Breast epithelium (tissue), 4 donors: ENCODE measurements at places on chromosomes 1 and 21. TPM values are rescaled to one million over a fixed set of nuclear protein-coding genes. Genes with fewer than 3 reads are reported as not detected.

- no peak overlapping the region for H3K4me3 ChIP-seq
- H3K4me1 ChIP-seq = no peaks in the 10 kb centered on the region
- no peak for DNase-seq
- H3K36me3 ChIP-seq = no peaks in the 10 kb centered on the region
- no peak overlapping the region for H3K27ac ChIP-seq
Measured at GRCh38 chr1:195763907-195764374, 844.3 kb downstream of the KCNT2 start.

- peak overlapping the region; percentile 78 for H3K27ac ChIP-seq
- DNase-seq = no peak
- H3K36me3 ChIP-seq = no peaks in the 10 kb centered on the region
- no peak overlapping the region for H3K4me3 ChIP-seq
Measured at GRCh38 chr1:66315671-66316070, 218.3 kb upstream of the SGIP1 start.

DNA sequence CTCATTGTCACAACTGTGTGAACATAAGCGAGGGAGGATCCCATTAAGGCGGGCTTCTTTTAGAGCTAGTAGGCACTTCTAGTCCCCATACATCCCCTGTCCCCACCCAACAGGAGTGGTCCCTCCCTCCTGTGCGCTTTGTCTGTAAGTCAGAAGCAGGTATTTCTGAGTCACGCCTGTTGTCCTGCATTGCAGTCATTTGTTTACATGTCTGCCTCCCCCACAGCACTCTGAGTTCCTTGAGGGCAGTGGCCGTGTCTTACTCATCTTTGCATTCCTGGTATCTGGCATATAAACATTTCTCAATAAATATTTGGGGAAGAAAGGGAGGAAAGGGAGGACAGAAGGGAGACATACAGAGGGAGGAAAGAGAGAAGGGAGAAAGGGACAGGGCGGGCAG lies 40.3 kb downstream of the PLEKHA6 start:
- no peaks in the 10 kb centered on the region for H3K27me3 ChIP-seq
- peak overlapping the region; percentile 46 for H3K27ac ChIP-seq
- no peak overlapping the region for H3K4me3 ChIP-seq
- H3K4me1 ChIP-seq = no peaks in the 10 kb centered on the region
- peak; percentile 30 for DNase-seq

- no peak overlapping the region for H3K4me3 ChIP-seq
- H3K27me3 ChIP-seq = no peaks in the 10 kb centered on the region
- H3K27ac ChIP-seq = no peak overlapping the region
- no peak for DNase-seq
- H3K36me3 ChIP-seq = no peaks in the 10 kb centered on the region
Measured at GRCh38 chr1:115544131-115544530, 97.6 kb upstream of the VANGL1 start.

- DNase-seq = no peak
- no peak overlapping the region for H3K27ac ChIP-seq
- H3K4me1 ChIP-seq = peaks cover 14% of the 10 kb centered on the region
- H3K27me3 ChIP-seq = no peaks in the 10 kb centered on the region
- H3K4me3 ChIP-seq = no peak overlapping the region
- no peaks in the 10 kb centered on the region for H3K36me3 ChIP-seq
Measured at GRCh38 chr1:202959276-202959620, 1.1 kb upstream of the ADIPOR1 start.

DNA sequence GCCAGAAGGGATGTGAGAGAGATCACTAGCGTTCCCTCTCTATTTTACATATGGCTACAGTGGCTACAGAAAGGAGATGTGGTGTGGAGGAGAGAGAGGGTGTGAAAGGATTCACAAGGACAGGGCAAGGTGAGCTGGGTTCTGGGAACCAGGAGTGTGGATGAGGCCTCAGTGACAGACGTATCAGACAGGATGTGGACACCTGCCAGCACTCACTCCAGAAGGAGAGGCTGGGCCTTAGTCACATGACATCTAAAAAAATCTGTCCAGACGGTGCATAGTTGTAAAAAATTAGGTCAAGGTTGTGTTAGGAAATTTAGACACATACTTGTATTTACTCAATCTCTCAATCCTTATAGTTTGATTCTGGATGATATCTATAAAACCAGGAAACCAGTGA lies 10.6 kb downstream of the TRIM67 start:
- no peaks in the 10 kb centered on the region for H3K36me3 ChIP-seq
- H3K4me3 ChIP-seq = no peak overlapping the region
- no peak overlapping the region for H3K27ac ChIP-seq
- H3K4me1 ChIP-seq = no peaks in the 10 kb centered on the region
- peaks cover 4% of the 10 kb centered on the region for H3K27me3 ChIP-seq
- DNase-seq = no peak

DNA sequence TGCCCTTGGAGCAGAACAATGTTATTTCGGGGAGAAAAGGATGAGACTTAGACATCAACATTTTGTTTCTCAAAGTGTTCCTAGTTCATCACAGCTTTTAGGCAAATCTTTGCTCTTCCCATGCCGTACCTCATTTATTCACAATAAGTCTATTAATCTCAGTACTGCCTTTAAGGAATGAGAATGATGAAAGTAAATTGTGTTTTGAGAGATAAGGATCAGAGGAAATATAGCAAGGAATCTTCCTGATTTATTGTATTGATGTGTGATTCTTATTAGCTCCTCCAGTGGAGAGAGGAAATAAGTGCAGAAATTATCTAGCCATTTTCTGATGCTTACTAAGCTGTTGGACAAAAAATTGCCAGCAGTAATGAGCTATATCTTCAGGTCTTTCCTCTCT lies 2.0 kb downstream of the POLR3C start:
- no peak for DNase-seq
- no peak overlapping the region for H3K27ac ChIP-seq
- H3K4me3 ChIP-seq = no peak overlapping the region
- no peaks in the 10 kb centered on the region for H3K4me1 ChIP-seq

DNA sequence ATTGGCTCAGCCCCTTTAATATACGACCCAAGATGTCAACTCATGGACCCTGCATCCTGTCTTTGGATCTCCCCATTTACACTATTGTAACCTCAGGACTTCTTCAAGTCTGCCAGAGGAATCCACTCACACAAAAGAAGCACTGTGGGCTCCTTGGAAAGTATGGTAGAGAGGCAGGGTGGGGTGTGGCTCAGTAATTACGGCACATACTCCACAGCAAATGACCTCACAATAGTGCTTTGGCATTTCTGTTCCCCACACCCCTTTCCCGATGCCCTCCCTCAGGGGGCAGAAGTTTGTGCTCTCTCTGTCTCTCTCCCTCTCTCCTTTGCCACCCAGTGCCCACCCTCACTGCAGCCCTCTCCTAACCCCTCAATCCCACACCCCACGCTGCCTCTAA lies 27.8 kb upstream of the IFNAR2 start:
- H3K27ac ChIP-seq = no peak overlapping the region
- H3K36me3 ChIP-seq = no peaks in the 10 kb centered on the region
- DNase-seq = no peak
- no peaks in the 10 kb centered on the region for H3K4me1 ChIP-seq
- H3K27me3 ChIP-seq = no peaks in the 10 kb centered on the region

The DENND2D gene
- 27.7 TPM for total RNA-seq

The KRTAP19-3 gene
- total RNA-seq = not detected

The RNU1-3 gene
- total RNA-seq = under 0.01 TPM

The RABIF gene
- total RNA-seq = 5.6 TPM

The NLRP3 gene
- total RNA-seq = 3.2 TPM
